ENCODE measurements at places on chromosomes 7 and 10.

DNA sequence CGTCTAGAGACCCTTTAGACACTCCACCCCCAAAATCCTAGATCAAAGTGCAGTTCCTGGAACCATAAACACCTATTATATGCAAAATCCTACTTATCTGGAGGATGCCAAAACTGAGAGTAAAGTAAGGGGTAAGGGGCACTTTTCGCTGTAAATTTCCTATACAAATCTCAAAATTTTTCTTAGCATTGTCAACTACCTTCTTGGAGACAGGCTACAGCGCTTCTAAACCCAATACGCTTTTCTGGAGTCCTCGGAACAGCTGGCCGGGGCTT is 10.4 kb downstream of the TWIST1 start:
- no peak for DNase-seq

DNA sequence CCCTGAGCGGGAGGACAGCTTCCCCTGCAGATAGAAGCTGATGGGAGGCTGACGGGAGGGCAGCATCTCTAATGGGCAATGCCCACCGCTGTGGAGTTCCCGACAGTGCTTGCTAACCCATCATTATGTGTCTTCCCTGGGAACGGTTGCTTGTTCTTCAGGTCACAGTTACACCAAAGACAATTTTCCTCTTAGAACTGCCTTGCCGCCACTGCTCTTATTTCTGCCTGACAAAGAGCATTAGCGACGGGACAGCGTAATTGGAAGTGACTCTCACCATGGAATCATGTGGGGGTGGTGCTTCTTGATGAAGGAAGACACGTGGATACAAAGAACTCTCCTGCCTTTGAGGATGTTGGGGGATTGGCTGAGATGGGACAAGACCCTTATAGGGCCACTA is 81.3 kb upstream of the NPS start:
- no peak for DNase-seq

DNA sequence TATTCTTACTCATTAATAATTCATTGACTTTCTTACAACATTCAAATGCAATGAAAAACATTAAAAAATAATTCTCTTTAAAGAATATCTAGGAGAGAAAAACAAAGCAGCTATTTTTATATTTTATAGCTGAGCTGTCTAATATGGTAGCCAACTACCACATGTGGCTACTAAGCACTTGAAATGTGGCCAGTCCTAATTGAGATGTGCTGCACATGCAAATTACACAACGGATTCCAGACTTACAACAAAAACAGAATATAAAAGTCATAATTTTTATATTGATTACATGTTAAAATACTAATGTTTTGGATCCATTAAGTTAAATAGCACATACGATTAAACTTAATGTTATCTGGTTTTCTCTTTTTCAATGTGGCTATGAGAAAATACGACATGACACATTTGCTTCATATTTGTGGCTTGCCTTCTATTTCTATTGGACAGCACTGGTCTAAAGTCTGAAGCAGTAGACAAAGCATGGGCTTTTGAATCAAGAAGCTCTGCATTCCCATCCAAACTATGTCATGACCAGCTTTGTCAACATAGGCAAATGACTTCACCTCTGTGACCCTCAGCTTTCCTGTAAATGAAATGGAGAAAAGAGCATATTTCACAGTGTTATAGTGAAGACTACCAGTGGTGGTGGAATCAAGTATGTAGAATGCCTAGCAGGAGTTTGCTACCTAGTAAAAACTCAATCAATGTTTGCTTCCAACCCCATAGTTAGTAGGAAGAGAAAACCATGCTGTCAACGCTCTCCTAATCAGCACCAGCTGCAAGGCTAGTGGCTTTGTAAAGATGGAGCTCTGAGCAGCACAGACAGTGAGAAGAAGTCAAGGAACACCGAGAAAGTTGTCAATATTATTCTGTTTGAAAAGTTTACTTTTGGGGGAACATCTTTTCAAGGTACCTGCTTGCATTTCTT is 37.1 kb upstream of the GDF10 start:
- DNase-seq = no peak

GRCh38 chr10:93406364-93407145 is 75.6 kb downstream of the MYOF start:
- no peak for DNase-seq

Measured in kidney tubule cell (primary cell).